ENCODE measurements at places on chromosomes 11 and 22. TPM values are rescaled to one million over a fixed set of nuclear protein-coding genes. Genes with fewer than 3 reads are reported as not detected.

DNA sequence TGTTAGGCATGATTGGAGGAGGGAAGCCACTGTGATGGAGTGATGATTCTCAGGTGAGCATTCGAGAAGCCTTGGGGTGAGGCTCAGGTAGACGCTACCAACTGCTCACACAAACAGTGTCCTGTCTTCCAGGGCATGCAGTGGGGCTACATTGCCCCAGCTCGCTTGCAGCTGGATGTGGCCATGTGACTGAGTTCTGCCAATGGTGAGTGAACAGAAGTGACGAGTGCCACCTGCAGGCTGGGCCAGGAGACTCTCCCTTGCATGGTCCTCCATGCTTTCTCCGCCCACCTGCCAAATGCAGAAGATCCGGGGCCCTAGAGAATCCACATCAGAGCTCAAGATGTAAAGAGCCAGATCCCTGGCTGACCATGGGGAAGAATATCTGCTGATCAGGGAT, 195.9 kb downstream of the BCR start:
- peak; percentile 54 for DNase-seq

DNA sequence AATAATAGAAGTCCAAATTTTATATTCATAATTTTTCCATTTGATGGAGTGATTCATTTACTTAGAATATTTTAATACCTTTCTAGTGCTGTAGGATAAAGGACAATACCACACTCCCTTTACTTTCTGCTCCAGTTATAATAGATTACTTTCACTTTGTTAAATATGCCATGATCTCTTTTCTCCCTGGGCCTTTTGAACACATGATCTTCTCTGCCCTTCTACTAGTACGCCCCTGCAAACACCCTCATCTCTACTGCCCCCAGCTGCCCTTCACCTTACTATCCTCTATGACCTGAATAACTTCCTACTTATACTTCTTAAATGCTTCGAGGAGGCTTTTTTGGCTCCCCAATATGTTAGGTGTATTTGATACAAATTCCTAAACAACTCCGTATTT, 177.3 kb downstream of the GUCY1A2 start:
- no peak for DNase-seq

GRCh38 chr11:66546368-66546965, at the start of gene ACTN3:
Gene ACTN3 (plus strand): TSS chr11:66546903. CDS start chr11:66546938, 35 bp downstream.
- no peak for DNase-seq

Gene ACRV1
- not detected for total RNA-seq

Gene LDHAL6A
- total RNA-seq: not detected

- peak; percentile 23 for DNase-seq
Observed at GRCh38 chr11:89490981-89491690, at the start of gene NOX4. Gene NOX4 (minus strand): TSS chr11:89491375. CDS start chr11:89491246, 129 bp downstream.

- DNase-seq: no peak
Observed at GRCh38 chr11:93718057-93718563, 23.2 kb downstream of the TAF1D start.

- DNase-seq: no peak
Observed at GRCh38 chr22:20159076-20159475, 8.2 kb upstream of the CCDC188 start.

Gene DSCAML1
- total RNA-seq: 1.4 TPM

Gene CDKN1C
- 3.1 TPM for total RNA-seq

- no peak for DNase-seq
Observed at GRCh38 chr11:125455851-125456250, 40.2 kb downstream of the FEZ1 start.

DNA sequence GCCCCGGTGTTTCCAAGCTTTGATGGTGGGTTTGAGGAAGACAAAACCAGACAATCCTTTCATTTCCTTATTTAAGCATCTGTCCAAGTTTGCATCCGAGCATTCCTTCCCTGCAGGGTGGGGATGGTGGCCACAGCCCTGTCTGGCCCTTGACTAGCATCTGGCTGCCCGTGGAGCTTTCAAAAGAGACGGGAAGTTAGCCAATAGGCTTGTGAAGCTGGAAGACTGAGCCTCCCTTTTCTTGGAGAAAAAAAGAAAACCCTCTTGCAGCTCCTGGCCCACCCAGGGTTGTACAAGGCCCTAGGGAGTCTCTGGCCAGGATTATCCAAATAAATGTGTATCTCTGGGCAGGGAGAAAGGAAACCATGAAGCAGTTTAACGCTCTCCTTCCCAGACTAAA, 60.6 kb downstream of the MICAL2 start:
- DNase-seq: no peak

Gene OR9G1
- not detected for total RNA-seq

Gene PHLDA2
- 0.65 TPM for total RNA-seq

Gene MFRP
- total RNA-seq: not detected

Gene TXNRD2
- total RNA-seq: 20.7 TPM

- no peak for DNase-seq
Observed at GRCh38 chr11:82557274-82557673, 176.4 kb downstream of the FAM181B start.

- DNase-seq: no peak
Observed at GRCh38 chr22:22854466-22854865, 33.1 kb upstream of the IGLL5 start.

- DNase-seq: no peak
Observed at GRCh38 chr11:24738972-24739371, 242.1 kb downstream of the LUZP2 start.

Gene RTL10
- 18.4 TPM for total RNA-seq

DNA sequence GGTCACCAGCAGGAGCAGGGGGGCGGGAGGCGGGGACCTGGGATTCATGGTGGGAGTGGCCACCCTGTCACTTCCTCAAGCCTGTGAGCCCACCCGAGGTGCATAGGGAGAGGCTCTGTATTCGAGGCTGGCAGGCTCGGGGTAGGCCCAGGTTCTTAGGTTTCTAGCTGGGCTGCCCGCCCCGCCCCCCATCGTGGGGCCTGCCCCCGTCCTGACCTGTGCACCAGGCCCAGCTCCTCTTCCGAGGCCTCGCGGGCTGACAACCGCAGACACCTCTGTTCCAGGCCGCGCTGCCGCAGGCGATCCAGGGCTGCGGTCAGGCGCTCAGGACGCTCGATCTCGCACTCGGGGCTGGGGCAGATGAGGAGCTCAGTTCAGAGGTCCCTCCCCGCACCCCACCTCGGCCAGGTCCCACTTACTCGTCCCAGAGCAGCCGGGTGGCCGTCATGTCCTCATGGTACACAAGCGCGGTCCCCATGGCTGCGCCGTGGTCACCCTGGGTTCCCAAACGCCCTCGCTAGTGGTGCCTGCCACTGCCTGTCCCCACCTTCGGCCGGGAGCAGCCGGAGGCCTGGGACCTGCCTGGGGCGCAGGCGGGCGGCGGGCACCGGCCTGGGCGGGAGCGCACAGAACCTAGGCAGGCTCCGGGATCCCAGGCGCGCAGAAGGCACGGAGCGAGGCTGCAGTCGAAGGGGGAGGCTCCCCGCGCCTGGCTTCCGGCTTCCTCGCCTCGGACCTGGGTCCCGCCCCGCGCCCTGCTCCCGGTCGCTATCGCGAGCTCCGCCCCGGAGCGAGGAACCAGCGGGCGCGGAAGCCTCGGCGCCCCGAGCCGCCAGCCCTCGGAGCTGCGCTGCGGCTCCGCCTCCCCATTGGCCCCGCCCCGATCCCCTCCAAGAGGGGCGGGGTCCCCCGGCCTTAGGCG, at the start of gene HDAC10:
Gene HDAC10, minus strand, starts transcription at position 711 of the 922 bp plus-strand sequence. Its CDS starts 233 bp downstream, at position 478.
- DNase-seq: peak; percentile 90

DNA sequence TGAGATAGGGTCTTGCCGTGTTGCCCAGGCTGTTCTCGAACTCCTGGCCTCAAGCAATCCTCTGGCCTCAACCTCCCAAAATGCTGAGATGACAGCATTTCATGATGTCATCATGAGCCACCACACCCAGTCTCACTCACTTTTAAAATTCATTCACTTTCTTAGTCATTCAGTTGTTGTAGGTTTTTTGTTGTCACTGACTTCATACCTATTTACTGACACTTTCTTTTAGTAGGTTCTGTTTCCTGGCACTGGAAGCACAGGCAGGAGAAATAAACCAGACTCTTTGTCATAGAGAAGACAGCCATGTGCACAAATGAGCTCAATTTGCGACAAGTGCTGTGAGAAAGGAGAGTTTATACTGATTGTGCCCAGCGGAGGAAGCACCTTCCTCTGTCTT, 10.5 kb downstream of the ART5 start:
- DNase-seq: no peak

GRCh38 chr11:86722006-86722405, 49.6 kb upstream of the ME3 start:
- DNase-seq: no peak

Gene ZNF70
- 4.1 TPM for total RNA-seq

- peak; percentile 48 for DNase-seq
Observed at GRCh38 chr11:118343248-118343647, 743 bp upstream of the CD3D start.

DNA sequence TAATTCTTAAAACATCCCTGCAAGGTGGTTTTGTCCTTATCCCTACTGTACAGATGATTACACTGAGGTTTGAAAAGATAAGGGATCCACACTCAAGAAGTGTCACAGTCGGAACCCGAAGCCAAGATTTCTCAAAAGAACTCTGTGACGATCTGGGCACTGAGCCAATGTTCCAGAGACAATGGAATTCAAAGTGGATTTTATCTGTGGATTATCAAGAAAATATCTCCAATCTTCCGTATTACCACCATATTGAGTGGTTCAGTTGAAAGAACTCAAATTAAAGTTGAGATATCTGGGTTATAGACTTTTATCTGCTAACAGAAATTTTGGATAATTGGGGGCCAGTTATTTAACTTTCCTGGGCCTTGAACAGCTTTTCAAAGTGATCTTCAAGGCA, 100.0 kb upstream of the GRAMD1B start:
- no peak for DNase-seq

GRCh38 chr11:134289789-134290188, 13.6 kb downstream of the GLB1L3 start:
- DNase-seq: no peak

Gene OR8G1
- total RNA-seq: not detected

GRCh38 chr11:39367534-39367933, 2091.9 kb downstream of the LRRC4C start:
- DNase-seq: no peak

Gene KCNJ4
- total RNA-seq: not detected

Gene HPX
- 0.58 TPM for total RNA-seq

Gene TSSC4
- total RNA-seq: 46.8 TPM

Gene SEC14L2
- total RNA-seq: 9.9 TPM

GRCh38 chr11:125164422-125165110, at the start of gene PKNOX2:
Gene PKNOX2 (plus strand): TSS chr11:125164751. CDS start chr11:125351306, 186,555 bp downstream.
- peak; percentile 74 for DNase-seq

DNA sequence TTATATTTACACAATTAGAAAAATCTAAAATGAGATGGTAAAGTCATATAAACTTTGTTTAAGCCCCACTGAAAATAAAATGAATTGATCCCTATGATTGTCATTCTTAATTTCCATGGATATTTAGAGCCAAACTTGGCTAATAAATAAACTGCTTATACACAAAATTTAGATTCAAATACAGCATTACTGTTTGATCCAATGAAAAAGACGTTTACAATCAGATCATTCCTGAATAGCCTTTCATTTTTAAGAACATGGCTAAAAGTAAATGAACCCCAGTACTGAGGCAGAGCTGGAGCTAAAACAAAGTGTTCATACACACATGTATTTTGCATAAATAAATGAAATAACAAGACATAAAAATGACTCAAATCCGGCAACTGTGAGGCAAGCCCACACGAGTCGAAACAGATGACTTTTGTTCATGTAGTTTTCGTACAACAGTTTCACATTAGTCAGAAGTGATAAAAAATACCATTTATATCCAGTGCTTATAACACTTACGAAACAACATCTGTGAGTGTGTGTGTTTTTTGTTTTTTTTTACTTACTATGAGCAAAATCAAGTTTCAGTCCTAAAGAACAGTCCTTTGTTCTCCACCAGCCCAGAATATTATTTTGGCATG, 386.5 kb downstream of the SOX6 start:
- no peak for DNase-seq

Gene DEAF1
- total RNA-seq: 36.0 TPM

Gene CCND1
- total RNA-seq: 0.78 TPM

Gene PGM2L1
- 8.6 TPM for total RNA-seq

DNA sequence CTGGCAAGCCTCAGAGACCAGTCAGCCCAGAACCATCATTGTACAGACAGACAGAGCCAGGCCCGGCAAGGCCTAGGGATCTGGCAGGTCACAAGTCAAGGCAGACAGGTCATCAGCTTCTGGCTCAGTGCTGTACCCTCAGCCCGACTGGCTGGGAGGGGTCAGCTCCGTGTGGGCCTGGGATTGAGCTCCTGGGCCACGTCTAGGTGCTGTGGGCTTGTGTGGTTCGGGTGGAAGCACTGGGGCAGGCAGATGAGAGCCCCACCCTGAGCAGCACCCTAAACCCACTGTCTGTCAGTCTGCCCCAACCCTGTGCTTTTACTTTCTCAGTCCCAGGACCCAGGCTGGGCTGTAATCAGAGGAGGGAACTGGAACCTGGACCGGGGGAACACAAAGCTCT, 26.9 kb upstream of the P2RY2 start:
- DNase-seq: no peak

- peak; percentile 77 for DNase-seq
Observed at GRCh38 chr11:70191495-70192140, 11.5 kb upstream of the FADD start.

DNA sequence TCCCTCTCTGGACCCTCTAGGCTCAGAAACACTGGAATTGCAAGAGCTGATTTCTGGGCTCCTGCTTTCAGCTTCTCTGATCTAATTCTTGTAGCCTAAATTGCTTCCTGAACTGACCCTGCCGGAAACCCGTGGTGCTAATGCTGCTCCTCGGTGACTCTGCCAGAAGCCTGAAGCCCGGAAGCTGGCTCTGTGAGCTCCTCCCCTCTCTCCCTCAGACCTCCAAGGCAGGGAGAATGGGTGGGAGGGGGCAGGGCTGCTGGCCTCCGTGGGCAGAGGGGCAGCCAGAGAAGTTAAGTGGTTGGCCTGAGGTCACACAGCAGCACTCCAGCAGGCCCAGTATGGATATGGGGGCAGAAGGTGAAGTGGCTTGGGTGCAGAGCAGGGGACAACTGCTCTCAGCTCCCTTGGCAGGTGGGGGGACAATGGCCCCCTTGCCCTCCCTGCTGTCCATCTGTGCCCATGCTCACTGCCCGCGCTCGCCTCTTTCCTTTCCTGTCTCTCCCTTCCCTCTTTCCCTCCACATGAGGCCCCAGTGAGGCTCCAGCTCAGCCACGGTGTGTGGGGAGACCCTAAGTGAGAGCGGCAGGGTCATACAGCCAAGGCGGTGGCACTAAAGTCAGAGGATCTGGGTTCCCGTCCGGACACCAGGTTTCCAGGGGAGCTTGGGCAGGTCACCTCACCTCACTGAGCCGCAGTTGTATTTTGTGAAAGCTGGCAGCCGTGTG, 16.2 kb downstream of the CAPN5 start:
- DNase-seq: peak; percentile 66

Measured in activated naive CD8-positive, alpha-beta T cell treated with anti-CD3 and anti-CD28 coated beads, Interleukin-2, amount 10 ng/mL, durations not matched to agents 7 days and 5 days (primary cell).